ENCODE measurements at places on chromosomes 2 and 18. TPM values are rescaled to one million over a fixed set of nuclear protein-coding genes. Genes with fewer than 3 reads are reported as not detected.

The GKN2 gene
- total RNA-seq = not detected

The OTOS gene
- not detected for total RNA-seq

The LYPD6B gene
- not detected for total RNA-seq

The IGFBP5 gene
- 0.20 TPM for total RNA-seq

The GPD2 gene
- total RNA-seq = 45.0 TPM

The STPG4 gene
- 0.11 TPM for total RNA-seq

The TUBA3E gene
- not detected for total RNA-seq

The PPP1R1C gene
- not detected for total RNA-seq

The CKAP2L gene
- total RNA-seq = 10.3 TPM

The MC5R gene
- total RNA-seq = not detected

The ZBTB14 gene
- 12.0 TPM for total RNA-seq

The GAL3ST2 gene
- total RNA-seq = not detected

The ALKAL2 gene
- not detected for total RNA-seq

The LANCL1 gene
- total RNA-seq = 29.4 TPM

The CYP1B1 gene
- total RNA-seq = 0.07 TPM

The AQP12A gene
- total RNA-seq = not detected

The EIF2AK3 gene
- 20.8 TPM for total RNA-seq

The EML6 gene
- total RNA-seq = 2.0 TPM

The GULP1 gene
- total RNA-seq = 32.2 TPM

The SH2D6 gene
- 0.13 TPM for total RNA-seq

The CHST9 gene
- not detected for total RNA-seq

The RRM2 gene
- total RNA-seq = 58.2 TPM

The DNAJC27 gene
- 2.4 TPM for total RNA-seq

The DSG1 gene
- total RNA-seq = not detected

The GYPC gene
- total RNA-seq = 0.74 TPM

The MCFD2 gene
- total RNA-seq = 228 TPM

The PRKD3 gene
- 84.1 TPM for total RNA-seq

The LYG2 gene
- total RNA-seq = not detected

The CHRNG gene
- not detected for total RNA-seq

The GTF2A1L gene
- 0.74 TPM for total RNA-seq

The LGALSL gene
- 2.7 TPM for total RNA-seq

The EGR4 gene
- total RNA-seq = not detected

The SKOR2 gene
- total RNA-seq = not detected

The IL1F10 gene
- not detected for total RNA-seq

The ACADL gene
- not detected for total RNA-seq

The DTNA gene
- total RNA-seq = 5.7 TPM

The FARSB gene
- 20.8 TPM for total RNA-seq

The CDC42EP3 gene
- 35.3 TPM for total RNA-seq

The UGT1A5 gene
- total RNA-seq = not detected

The FBXO15 gene
- not detected for total RNA-seq

The CXCR4 gene
- 30.5 TPM for total RNA-seq

The GPR155 gene
- 2.3 TPM for total RNA-seq

The HOXD13 gene
- total RNA-seq = not detected

The UGT1A4 gene
- not detected for total RNA-seq

The GAREM1 gene
- 0.40 TPM for total RNA-seq
